ENCODE measurements at places on chromosomes 5 and 9.

DNA sequence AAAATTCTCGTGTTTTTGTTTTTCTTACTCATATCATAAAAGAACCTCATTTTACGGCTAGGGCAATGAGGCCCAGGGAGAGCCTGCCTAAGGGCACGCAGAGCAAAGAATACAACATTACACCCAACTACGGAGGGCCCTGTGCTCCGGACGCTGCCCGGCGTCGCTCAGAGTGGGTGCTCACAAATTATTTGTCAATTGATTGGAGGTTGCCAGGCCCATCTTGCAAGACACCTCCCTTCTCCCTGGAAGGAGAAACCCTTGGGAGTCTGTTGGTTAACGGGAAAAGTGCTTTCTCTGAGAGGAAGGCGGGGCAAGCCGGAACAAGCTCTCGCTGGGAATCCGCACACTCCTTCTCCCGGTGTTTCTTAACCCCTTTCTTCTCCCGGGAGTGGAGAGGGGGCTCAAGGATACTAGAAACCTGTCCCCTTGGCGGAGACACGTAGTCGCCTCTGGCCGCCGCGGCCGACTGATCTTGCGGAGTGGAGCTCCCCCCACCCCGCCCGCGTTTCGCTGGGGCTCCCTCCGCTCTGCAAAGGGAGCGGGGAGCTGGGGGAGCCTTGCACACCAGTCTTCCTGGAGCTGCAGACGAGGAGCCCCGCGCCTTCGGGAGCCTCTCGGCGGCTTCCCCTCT, 599.3 kb upstream of the SGCD start:
- no peak for DNase-seq

DNA sequence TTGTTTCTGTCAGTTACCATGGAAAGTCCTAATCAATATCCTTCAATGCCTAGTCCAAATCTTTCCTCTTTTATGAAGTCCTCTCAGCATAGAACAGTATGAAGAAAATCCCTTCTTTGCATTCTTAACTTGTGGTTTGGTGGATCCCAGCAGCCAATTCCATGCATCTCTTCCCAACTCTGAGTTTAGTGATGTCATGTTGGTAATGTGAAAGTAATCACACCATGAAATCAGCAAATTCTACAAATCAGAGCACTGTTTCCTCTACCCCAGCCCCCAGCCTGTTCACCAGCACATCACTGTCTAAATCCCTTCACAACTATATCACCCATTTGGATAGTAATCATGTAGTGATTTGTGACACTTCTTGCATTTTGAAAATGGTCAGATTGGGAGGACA, 4.7 kb upstream of the C1QTNF2 start:
- DNase-seq, result no peak

DNA sequence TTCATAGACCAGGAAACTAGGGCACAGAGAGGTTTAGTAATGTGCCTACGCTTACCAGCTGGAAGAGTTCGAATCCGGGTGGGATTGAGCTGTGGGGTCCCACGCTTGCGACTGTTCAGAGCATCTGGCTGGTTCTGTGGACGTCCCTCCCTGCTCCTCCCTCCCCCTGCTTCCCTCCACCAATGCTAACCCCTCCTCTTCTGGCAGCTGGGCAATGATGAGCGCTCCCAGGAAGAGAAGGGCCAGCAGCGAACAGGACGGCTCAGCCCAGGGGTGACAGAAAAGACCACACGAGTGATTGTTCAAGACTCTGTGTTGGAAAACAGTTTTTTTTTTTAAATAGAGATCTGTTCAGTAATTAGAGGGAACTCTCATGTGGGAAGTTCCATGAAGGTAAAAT, 6.9 kb downstream of the FAM163B start:
- no peak for DNase-seq

GRCh38 chr5:58403822-58404433, 56.0 kb downstream of the PLK2 start:
- DNase-seq, result no peak
